NCI-H2029 treated with DMSO at 0.1 percent for 48 hours (cell line): ENCODE measurements at places on chromosomes 3 and 15.

GRCh38 chr15:41499109-41499851, 5.6 kb downstream of the ITPKA start:
- DNase-seq, result no peak

- DNase-seq, result no peak
Observed at GRCh38 chr15:80668546-80669236, 26.4 kb upstream of the ABHD17C start.

DNA sequence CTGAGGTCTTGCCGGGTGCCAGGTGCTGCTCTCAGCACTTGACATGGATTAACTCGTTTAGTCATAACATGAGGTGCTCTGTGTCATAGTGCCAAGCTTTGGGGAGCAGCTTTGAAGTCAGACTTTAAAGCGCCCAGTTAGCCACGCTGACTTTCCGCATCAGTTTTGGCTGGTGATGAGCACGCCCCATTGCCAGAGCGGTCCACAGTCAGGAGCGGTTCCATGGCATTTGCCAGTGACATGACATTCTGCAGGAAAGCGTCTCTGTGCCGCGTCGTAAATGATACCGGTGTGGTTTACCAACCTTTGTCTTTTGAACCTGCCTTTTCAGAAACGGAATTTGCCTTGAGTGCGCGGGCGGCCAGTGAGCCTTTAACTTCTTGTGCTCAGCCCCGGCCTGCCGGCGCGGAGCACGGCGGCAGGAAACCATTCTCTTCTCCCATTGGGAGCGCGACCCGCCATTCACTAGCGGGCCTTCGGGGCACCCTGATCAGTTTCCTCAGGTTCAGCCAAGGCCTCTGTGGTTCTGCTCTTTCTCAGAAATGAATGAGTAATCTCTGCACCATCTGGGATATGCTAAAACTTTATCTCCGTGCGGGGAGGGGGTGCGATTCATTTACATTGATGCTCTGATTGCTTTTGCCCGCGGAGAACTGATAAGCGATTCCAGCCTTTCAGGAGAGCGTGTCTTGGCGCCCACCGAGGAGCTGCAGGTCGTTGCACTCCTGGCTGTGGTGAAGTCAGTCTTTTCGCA, 1.7 kb upstream of the SLC2A2 start:
- no peak for DNase-seq

DNA sequence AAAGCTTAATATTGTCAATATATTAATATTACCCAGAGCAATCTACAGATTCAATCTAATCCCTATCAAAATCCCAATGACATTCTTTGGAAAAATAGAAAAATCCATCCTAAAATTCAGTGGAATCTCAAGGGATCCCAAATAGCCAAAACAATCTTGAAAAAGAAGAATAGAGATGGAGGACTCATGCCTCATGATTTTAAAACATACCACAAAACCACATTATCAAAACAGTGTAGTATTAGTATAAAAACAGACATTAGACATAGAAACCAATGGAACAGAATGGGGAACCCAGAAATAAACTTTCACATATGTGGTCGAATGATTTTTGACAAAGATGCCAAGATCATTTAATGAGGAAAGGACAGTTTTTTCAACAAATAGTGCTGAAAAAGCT, 14.6 kb downstream of the NEK4 start:
- DNase-seq, result no peak

GRCh38 chr3:17330660-17331059, 411.8 kb downstream of the TBC1D5 start:
- DNase-seq, result no peak

- no peak for DNase-seq
Observed at GRCh38 chr3:134625885-134626741, 24.7 kb downstream of the KY start.

GRCh38 chr3:109171479-109171878, 35.0 kb downstream of the C3orf85 start:
- no peak for DNase-seq

- no peak for DNase-seq
Observed at GRCh38 chr15:83604549-83604948, 49.4 kb upstream of the ADAMTSL3 start.

DNA sequence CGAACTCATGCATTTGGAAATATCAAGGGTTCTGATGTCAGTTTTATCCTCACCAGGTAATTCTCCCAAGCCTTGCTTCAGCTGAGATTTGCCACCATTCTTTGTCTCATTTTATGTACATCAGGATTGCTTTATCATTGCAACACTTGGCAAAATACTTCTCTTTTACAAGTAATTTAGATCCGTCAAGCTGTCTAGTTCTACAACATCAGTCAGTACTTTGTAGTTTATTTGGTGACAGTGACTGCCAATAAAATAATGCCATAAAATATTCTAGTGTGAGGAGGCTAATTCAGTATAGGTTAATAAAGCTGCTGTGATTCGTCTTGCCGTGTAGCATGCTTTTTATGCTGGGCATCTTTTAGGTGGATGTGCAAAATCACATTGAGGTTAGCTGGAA, 565.3 kb upstream of the SGO1 start:
- DNase-seq, result no peak

- no peak for DNase-seq
Observed at GRCh38 chr3:53139906-53140846, 9.9 kb upstream of the RFT1 start.

DNA sequence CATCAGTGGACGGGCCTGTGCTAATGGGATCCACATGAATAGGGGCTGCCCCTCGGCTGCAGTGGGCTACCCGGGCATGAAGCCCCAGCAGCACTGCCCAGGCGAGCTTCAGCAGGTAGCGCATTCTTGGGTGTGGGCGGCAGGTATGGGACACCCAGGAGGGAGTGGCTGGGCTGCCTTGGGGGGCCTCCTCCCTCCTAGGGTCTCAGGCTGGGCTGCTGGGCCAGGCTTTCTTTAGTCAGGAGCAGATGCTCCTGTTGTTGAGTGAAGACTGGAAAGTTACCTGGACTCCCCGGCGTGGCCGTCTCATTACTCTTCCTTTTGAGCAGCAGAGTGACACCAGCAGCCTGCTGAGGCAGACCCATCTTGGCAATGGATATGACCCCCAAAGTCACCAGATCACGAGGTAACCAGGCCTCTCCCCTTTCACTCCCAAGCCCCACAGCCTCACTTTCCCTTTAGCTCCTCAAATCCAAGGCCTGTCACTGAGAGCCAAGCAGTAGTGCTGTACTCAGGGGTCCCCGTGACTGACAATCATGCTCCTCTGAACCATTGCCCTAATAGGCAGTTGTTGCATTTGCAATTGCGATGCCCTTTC, 73.2 kb downstream of the BOC start:
- DNase-seq, result no peak

DNA sequence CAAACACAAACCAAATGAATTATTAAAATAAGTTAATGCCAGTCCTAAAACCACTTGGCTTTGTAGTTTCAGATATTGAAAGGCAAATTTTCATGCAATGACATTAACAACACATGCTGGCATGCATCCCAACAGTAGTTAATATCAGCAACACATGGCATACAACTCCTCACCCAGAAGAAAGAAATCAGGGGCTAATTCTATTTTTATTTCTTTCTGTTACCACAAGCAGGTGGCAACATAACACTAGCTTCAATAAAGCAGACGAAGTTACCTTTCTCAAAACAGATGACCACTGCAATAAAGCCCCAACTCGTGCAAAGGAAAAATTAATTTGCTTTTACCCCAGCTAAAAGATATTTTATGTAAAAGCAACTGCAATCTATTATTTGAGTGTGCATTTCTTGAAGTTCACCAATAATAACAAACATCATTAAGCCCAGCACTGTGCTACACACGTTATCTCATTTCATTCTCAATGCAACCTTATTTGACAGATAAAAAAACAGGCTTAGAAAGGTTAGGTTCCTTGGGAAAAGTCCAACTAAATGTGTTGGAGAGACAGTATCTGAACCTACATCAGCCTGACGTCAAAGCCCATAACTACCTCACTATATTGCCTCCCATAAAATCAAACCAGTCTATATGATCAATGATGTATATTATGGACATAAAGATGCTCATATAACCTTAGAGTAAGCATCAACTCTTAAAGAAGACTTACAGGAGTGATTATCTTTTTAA, 2.8 kb downstream of the TOP2B start:
- no peak for DNase-seq
